ENCODE measurements at places on chromosomes 2 and 18.
A peak's percentile ranks its signal among the peaks of the same experiment; 100 is the strongest.

GRCh38 chr2:197975931-197976519, 171.6 kb downstream of the PLCL1 start:
- DNase-seq, result no peak

- no peak for DNase-seq
Measured at GRCh38 chr18:7766817-7767216, 199.7 kb downstream of the PTPRM start.

DNA sequence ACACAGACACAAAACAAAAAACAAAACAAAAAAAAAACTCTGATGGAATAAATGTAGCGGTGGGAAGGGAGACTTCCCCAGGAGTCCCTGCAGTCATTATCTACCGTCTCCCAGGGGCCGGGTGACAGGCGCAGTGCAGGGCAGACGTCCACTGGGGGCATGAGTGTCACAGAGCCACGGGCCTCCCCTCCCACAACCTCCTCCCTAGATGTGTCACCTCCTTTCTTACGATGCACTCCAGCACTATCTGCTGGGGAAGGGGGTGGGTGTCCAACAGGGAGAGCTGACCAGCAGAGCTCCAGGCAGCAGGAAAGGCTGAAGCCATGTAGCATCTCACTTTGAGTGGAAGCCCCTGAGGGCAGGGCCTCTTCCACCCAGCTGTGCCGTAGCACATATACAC, 84.5 kb downstream of the LONRF2 start:
- DNase-seq, result no peak

GRCh38 chr18:42752916-42753315, 362.6 kb downstream of the RIT2 start:
- no peak for DNase-seq

GRCh38 chr2:120952318-120952717, 216.7 kb downstream of the GLI2 start:
- no peak for DNase-seq

DNA sequence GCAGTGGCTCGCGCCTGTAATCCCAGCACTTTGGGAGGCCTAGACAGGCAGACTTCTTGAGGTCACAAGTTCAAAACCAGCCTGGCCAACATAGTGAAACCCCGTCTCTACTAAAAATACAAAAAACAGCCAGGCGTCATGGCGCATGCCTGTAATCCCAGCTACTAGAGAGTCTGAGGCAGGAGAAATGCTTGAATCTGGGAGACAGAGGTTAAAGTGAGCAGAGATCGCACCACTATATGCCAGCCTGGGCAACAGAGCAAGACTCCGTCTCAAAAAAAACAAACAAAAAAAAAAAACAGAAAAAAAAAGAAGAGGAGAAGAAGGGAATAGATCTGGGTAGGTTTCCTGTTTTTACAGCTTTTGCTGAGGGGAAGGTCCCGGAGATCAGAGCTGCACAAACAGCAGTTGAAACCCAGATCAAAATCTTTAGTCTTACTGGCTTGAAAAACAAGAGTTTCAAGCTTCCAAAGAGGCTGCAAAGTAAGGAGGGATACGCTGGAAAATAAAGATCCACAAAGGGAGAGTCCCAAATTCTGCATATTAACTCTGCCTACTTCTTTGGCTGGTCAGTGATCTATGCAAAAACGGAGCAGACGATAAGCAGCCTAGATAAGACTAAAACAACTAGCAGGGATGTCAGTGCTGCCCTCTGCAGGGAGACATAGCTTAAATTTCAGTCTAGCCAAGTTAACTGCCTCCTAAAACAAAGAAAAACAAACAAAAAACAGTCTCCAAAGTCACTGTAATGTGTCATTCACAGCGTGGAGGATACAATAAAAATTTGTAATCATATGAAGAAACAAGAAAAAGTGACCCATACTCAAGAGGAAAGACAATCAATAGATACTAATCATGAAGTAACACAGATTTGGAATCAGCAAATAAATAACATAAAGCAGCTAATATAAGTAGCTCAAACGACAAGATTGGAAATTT, 74.1 kb downstream of the TLK1 start:
- DNase-seq, result peak; percentile 64

- DNase-seq, result no peak
Measured at GRCh38 chr2:176652300-176653182, 383.3 kb downstream of the MTX2 start.
